ENCODE measurements at places on chromosomes 11 and 22.

GRCh38 chr22:50317178-50317577 lies 9.6 kb downstream of the DENND6B start:
- no peak for DNase-seq

- DNase-seq, result no peak
These were observed 134.0 kb downstream of the TTC17 start for GRCh38 chr11:43492701-43493100.

- DNase-seq, result no peak
These were observed 95.3 kb upstream of the TBCEL start for GRCh38 chr11:120928627-120929026.

GRCh38 chr22:29870574-29870973 lies 12.4 kb upstream of the MTMR3 start:
- no peak for DNase-seq

- DNase-seq, result no peak
These were observed 687.8 kb upstream of the ANO5 start for GRCh38 chr11:21505070-21505469.

GRCh38 chr11:57493507-57494503 lies 21.7 kb downstream of the SLC43A1 start:
- no peak for DNase-seq

DNA sequence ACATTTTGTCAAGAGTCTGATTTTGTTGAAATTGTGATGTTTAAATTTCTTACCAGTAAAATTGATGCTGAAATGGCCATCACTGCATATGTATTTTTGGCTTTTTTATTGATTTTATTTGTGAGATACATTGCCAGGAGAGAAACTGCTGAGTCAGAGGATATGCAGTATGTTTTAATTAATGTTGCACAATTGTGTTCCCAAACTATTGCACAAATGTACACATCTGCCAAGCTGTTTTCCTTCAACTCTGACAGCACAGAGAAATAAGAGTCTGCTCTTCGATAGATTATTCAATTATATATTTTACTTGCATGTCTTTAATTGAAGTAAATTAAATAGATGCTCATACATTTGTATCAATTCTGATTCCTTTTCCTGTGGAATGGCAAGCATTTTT lies 640.2 kb upstream of the LUZP2 start:
- no peak for DNase-seq

Data from SIG-M5 (cell line).